ENCODE measurements at places on chromosomes 4 and X.

DNA sequence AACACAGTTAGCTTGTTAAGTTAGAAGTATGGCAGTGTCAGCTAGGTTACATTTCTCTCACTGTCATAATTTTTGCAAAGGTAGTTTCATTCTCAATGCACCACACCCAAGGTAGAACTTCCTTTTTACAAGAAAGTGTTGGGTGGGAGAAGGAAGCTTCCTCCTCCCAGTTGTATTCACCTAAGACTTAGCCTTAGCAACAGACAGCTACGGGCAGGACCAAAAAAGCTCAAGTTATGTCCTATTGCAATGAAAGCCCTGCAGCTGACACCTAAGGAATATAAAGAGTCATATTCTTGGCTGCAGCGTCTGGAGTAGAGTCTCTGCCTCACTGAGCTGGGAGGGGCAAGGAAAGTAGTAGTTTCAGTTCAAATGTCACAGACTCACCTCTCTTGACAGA, 25.1 kb upstream of the PRDM8 start:
- H3K4me3 ChIP-seq, result peak overlapping the region; percentile 89
- H3K4me1 ChIP-seq, result peaks cover 47% of the 10 kb centered on the region
- no peaks in the 10 kb centered on the region for H3K36me3 ChIP-seq

GRCh38 chr4:83108101-83108861, 6.2 kb downstream of the PLAC8 start:
- H3K4me3 ChIP-seq, result peak overlapping the region; percentile 89
- peaks cover 35% of the 10 kb centered on the region for H3K4me1 ChIP-seq
- H3K36me3 ChIP-seq, result peaks cover 14% of the 10 kb centered on the region
- H3K27me3 ChIP-seq, result no peaks in the 10 kb centered on the region
- H3K27ac ChIP-seq, result peak overlapping the region; percentile 87

GRCh38 chrX:39559229-39559628, 538.5 kb downstream of the BCOR start:
- H3K4me3 ChIP-seq, result no peak overlapping the region
- peaks cover 12% of the 10 kb centered on the region for H3K4me1 ChIP-seq
- H3K27ac ChIP-seq, result no peak overlapping the region
- no peaks in the 10 kb centered on the region for H3K27me3 ChIP-seq

DNA sequence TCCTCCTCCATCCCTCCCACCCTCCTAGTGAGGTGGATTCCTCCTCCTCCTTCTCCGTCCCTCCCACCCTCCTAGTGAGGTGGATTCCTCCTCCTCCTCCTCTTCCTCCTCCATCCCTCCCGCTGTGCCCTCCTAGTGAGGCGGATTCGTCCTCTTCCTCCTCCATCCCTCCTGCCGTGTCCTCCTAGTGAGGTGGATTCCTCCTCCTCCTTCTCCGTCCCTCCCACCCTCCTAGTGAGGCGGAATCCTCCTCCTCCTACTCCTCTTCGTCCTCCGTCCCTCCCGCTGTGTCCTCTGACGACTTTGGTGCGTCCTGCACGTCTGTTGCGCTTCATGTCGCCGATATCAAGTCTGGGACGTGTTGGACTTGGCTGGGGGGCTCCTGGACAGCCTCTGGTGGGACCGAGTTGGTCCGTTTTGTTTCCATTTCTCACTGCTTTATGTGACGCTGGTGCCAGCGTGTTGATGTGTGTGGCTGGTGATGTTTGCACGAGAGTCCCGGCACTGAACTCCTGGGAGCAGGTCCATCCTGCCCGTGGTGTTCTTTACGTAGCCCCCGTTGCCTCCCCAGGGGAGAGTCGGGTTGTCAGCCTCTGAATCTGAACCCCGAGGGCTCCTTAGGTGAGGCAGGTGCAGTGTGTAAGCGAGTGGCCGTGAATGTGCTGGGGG, 5.4 kb downstream of the AKAP17A start:
- H3K27ac ChIP-seq, result peak overlapping the region; percentile 76
- no peaks in the 10 kb centered on the region for H3K27me3 ChIP-seq
- no peak for DNase-seq
- peaks cover 21% of the 10 kb centered on the region for H3K4me1 ChIP-seq
- H3K36me3 ChIP-seq, result peaks cover 6% of the 10 kb centered on the region

Data from naive B cell (primary cell).